ENCODE measurements at places on chromosomes 2 and 18. TPM values are rescaled to one million over a fixed set of nuclear protein-coding genes. Genes with fewer than 3 reads are reported as not detected.

CENPA gene
- 2.1 TPM for polyA plus RNA-seq

CCDC85A gene
- 24.7 TPM for polyA plus RNA-seq

SKOR2 gene
- polyA plus RNA-seq: not detected

GPR45 gene
- 4.1 TPM for polyA plus RNA-seq

NGEF gene
- polyA plus RNA-seq: 5.2 TPM

ZNF396 gene
- 0.92 TPM for polyA plus RNA-seq

GPBAR1 gene
- not detected for polyA plus RNA-seq
